ENCODE measurements at places on chromosomes 11 and 22. TPM values are rescaled to one million over a fixed set of nuclear protein-coding genes. Genes with fewer than 3 reads are reported as not detected.

Gene ADSL
- total RNA-seq, result 54.5 TPM

Gene CREBZF
- total RNA-seq, result 50.0 TPM

Gene OR56B4
- not detected for total RNA-seq

Gene P2RY6
- total RNA-seq, result 0.98 TPM

Gene GLYAT
- total RNA-seq, result 142 TPM

Gene RIMBP3C
- total RNA-seq, result 0.08 TPM

Gene VPREB3
- 3.2 TPM for total RNA-seq

Gene GATD1
- 26.3 TPM for total RNA-seq

Gene LIF
- total RNA-seq, result 0.09 TPM

Gene OR4C46
- total RNA-seq, result not detected

Gene ENTHD1
- not detected for total RNA-seq

Gene TPST2
- total RNA-seq, result 109 TPM

Gene HOATZ
- total RNA-seq, result not detected

Gene TSSK2
- total RNA-seq, result 0.08 TPM

Gene CXCR5
- total RNA-seq, result not detected

Gene GSTT2
- 0.92 TPM for total RNA-seq

Gene DNAJB7
- not detected for total RNA-seq

Gene MMP27
- total RNA-seq, result not detected

Gene HORMAD2
- total RNA-seq, result not detected

Gene RAB3IL1
- 41.6 TPM for total RNA-seq

Gene TENM4
- total RNA-seq, result 0.33 TPM

Gene OR2AT4
- not detected for total RNA-seq

Gene IRAG1
- total RNA-seq, result 4.4 TPM

Gene COX8A
- total RNA-seq, result 250 TPM

Gene BTG4
- not detected for total RNA-seq

Gene TSGA10IP
- not detected for total RNA-seq

Gene MED15
- total RNA-seq, result 19.4 TPM

Gene TMPRSS5
- total RNA-seq, result 0.05 TPM

Measured in liver (tissue), 10 donors.